Cerebellum (tissue), 4 donors: ENCODE measurements at places on chromosomes 1 and 21.

DNA sequence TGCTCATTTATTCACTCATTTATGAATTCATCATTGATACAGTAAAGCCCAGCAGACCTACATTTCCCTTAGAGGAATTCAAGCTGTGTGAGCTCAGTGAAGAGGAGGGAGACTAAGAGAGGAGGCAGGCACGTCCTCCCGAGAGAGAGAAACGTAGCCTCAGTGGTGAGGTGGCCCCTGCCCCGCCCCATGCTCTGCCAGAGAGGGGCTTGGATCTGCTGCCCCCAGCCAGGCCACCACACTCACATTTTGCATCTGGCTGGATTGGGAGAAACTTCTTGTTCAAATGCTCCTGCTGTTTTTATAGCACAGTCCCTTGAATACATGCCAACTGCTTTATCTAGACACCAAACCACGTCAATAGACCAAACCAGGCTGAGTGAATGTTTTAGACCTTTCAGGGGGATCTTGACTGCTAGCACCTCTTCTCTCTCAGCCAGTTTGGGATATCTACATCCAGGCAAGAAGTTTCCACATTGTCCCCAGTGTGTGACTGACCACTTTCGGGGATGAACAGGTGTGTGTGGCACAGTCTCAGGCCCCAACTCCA is 67.7 kb upstream of the AJAP1 start:
- no peak for DNase-seq

DNA sequence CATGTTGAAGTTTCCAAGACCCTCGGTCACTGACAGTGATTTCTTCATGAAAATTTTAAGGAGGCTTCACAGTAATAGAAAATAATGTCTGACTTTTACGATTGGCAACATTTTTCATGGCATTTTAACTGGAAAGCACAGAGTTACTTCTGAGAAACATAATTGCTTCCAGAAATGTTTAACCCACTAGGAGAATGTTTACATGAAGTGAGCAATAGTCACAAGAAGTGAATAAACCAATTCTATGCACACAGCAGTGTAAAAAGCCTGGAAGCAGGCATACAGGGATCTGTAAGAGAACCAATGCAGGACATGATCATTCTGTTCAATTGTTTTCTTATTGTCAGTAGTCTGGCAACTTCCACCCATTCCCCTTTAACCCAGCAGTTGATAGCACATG is 316.2 kb upstream of the CXADR start:
- no peak for DNase-seq

DNA sequence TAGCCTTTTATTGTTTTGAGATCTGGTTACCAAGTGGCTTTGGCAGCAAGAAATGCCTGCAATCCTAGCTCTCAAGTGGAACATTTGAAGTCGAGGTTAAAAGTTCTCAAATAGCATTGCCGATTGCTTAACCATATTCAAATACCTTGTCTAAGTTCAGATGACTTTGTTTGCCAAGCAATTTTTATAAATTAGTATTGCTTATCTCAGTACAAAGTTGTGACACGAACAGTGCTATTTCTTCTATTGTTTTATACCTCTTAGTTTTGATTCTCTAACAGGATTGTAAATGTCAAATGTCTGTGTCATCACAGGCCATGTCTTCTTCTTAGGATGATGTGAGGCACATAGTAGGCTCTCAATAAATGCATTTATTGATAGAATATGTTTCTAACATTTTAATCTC is 633.3 kb downstream of the PTPRC start:
- DNase-seq: no peak

DNA sequence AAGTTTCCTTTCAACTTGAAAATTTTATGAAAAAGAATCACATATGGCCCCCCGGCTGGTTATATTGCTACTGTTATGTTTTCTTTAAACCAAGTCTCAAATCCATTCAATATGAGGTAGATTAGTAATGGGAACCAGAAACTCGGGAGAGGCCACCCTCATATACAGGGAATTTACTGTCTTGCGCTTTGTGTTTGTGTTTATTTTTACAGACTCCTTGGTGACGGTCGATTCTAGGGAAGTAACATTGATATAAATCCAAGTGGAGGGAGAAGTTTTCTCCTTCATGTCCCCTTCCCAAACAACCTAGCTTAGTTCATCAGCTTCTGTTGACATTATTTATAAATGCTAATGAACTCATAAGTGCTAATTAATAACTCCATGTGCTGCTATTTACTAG is 163.5 kb upstream of the LMO4 start:
- DNase-seq: no peak

DNA sequence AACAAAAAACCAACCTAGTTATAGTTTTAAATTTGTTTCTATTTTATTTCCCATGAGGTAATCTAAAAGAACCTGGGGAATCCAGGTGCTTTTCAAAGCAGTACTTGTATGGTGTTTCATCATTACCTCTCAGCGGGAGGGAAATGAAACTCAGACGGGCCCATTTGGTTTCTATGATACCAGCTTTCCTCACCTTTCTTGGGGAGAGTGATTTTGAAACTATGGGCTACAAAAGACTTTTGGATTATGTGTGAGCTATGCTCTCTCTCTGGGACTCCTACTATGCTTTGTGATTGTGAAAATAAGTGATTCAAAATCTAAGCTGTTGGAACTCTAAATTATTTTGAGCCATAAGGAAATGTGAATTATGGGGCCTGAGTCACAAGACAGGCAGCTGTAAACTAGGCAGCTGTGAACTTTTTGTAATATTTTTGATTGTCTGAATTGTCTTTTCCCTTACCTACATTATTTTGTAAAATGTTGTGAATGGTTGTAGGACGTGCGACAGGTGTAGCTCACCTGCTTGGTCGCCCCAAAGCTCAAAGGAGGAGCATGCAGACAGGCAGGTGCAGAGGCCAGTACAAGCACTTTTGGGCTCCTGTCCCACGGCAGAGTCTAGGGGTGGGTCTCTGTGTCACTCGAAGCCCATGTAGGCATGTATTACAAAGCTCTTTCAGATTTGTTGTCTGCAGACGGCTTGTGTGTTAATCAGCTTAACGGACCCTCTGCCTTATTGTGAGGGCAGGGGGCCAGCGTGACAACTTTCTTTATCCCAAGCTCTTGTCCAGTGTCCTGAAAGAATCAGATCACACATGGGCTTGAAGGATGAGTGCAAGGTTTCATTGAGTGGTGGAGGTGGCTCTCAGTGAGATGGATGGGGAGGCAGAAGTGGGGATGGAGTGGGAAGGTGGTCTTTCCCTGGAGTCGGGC is 64.8 kb upstream of the BACH1 start:
- DNase-seq: no peak

GRCh38 chr1:230549625-230550024 is 92.7 kb upstream of the COG2 start:
- DNase-seq: no peak

DNA sequence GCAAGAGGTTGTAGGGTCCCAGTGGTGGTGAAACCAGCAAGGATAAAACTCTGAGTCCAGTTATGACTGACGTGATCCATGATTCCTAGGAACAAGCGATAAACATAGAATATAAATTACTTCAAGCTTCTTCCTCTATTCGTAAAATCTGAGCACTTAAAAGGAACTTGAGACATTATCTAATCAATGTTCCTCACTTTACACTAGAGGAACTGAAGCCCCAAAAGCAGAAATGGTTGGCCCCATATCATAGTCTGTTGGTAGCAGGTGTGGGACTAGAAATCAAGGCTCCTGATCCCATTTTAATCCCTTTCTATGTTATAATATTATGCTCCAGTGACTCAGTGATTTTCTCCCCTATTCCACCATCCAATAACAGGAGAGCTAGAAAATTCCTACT is 21.9 kb upstream of the MNDA start:
- DNase-seq: no peak

- no peak for DNase-seq
Measured at GRCh38 chr1:112444269-112444668, 48.3 kb downstream of the CTTNBP2NL start.

DNA sequence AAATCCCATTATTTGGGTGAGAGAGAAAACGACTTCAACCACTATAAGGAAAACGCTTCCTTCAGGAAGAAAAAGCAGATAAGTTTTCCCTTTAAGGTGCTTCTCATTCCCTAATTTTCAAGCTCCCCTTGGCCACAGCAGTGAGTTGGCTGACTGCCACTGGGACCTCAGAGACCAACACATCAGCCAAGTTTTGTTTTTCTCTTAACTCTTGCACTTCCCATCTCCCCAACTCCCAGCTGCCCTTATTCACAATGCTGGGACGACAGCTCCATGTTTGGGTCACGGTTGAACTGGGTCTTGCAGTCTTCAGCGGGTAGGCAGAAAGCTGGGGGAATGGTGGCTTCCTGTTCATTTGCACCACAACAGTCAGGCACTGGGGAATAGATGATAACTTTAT is 18.9 kb downstream of the SGIP1 start:
- no peak for DNase-seq

DNA sequence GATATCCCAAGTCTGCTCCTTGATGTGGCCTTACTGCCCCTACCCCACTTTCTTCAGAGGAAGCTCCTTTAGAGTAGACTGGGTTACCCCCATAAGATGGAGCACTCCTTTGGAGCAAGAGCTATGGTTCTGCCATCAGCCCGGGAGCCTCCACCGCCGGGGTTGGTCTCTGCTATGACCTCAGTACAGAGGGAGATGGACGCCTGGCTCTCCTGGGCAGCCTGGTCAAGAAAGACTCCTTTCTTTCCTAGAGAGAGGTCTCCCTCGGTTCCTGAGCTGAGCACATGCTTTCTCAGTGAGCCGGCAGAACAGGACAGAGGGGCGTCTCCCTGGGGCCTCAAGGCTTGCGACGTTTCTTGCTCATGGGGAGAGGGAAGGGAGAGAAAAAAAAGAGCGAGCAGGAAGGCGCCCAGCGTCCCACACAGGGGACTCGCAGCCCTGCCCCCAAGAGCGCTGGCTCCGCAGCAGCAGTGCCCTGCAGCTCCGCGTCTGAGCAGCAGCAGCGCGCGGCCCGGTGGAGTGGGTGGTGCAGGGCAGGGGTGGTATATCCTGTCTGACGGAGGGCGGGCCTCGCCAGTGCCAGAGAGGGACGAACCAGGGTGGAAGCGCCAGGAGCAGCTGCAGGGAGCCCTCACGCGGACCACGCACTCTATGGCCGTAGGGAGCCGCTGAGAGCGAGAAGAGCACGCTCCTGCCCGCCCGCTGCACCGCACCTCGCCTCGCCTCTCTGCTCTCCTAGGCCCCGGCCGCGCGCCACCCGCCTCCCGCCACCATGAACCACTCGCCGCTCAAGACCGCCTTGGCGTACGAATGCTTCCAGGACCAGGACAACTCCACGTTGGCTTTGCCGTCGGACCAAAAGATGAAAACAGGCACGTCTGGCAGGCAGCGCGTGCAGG is at the start of gene PKP1:
Gene PKP1 (plus strand): TSS at position 576 of the 899 bp plus-strand sequence. CDS start 197 bp downstream, at position 773.
- no peak for DNase-seq

DNA sequence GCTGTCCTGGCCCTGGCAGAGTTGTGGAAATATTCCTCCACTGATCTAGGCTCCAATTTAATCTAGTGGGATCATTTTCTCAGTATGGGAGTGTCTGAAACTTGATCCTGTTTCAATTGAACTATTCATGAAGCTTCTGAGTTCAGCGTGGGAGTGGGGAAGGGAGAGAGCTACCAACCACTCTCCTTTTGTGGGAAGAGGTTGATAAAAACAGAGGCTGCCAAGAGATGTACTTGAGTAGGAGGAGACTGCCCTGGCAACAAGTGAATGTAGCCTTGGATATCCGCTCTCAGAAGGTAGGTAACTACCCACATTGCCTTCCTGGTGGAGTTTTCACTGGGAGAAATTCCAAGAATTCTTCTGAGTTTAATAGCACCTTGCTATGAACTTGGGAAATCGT is at the start of gene CTXND2:
Gene CTXND2 (plus strand): TSS at position 119 of the 400 bp plus-strand sequence. CDS start 25,179 bp downstream, outside the sequence.
- DNase-seq: no peak

DNA sequence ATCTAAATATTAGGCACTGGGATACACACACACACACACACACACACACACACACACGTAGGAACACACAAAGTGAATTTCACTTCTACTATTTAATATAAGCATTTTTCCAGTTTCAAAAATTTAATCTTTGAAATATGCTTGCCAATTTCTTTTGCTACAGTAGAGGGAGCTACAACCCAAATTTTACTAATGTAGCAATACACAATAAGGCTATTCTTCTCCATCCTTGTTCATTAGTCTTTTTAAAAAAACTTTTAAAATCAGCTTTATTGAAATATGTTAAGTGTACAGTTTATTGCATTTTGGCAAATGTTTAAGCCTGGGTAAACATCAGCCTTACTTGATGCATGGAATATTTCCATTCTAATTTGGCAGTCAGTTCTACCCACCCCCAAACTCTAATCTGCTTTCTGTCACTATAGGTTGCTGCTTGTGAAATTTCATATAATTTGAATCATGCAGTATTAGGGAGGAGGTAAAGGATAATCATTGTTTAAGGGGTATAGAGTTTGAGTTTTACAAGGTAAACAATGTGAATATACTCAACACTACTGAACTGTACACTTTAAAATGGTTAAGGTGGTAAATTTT is 93.0 kb upstream of the TENT5C start:
- DNase-seq: peak; percentile 33

DNA sequence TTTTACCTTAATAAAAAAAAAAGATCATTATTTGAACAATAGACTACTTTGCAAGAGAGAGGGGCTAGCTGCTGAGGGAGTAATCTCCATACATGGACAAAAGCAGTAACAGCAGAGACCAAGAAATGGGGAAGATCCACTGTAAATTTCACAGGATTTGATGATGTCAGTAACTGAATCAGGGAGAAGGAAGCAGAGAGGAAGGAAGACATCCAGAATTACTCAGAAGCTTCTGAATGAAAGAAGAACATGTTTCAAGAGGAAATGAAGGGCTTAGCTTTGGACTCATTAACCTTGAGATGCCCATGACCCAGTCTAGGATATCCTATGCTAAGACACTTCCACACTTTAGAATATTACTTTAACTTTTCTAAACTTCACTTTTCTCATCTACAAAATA is 60.4 kb downstream of the SLC44A5 start:
- DNase-seq: no peak

DNA sequence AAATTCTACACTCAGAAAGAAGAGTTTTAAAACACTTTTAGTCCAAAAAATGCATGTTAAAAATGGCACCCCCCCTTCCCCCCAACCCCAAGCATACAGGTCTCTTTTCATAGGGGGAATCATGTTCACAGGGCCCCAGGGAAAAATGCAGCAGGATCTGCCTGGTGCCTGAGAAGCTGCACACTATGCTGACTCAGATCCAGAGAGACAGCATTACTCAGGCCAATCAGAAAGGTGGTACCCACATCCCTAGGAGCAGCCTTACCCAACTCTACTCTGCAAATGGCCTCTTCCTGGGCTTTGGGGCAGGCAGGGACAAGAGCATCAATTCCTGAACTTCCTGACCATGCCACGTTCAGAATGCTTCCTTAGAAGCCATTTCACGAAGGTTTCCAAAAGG is 119.0 kb downstream of the HIVEP3 start:
- no peak for DNase-seq
